ENCODE measurements at places on chromosomes 1 and 21.

DNA sequence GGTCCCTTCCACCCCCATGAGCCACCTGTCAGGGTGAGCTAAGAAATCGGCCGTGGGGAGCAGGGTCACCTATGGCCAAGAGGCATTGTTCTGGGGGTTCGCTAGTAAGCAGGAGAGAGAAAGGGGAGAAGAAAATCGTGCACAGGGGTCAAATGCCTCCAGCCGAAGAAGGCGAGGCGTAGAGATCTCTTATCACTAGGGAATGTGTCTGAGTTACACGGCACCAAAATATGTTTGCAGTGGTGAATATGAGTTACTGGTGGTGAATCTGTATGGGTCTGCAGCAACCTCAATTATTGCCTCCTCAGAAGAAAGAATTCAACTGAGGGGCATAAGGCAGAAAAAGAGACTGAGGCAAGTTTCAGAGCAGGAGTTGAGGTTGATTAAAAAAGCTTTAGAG lies 54.2 kb upstream of the RABGAP1L start:
- no peak for DNase-seq

DNA sequence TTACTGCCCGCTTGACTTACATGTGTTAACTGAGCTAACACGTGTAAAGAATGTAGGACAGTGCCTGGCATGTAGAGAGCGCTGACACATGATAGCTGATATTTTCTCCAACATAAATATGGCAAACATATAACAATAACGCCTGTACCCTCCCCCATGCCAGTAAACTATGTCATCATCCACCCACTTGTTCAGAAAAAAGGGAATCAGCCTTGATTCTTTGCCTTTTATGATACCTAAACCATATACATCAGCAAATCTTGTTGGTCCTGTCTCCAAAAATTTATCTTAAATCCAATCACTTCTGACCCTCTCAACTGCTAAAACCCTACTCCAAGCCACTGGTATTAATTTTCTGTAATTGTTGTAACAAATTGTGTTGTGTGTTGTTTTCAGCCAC lies 1.1 kb upstream of the ZNF692 start:
- DNase-seq: no peak

DNA sequence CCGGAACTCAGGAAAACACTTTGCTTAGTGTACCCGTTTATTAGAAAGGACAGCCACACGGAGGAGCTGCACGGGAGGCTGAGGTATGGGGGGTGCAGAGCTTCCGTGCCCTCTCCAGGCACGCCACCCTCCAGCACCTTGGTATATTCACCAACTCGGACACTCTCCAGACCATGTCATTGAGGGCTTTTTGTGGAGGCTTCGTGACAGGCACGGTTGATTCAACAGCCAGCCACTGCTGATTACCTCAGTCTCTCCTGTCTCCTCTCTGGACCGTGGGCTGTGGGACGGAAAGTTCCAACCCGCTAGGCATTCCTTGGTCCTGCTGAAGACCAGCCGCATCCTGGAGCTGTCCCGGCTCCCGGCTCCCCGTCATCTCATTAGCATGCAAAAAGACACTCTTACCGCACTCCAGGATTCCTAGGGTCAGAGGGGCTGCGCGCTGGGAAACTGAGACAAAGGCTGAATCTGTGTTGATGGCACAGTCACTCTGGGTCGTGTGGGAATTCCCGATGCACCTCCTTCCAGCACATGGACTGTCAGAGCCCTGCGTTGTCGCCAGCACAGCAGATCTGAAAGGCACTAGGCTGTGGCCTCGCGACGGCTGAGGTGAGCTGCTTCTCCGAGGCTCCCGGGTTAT lies 65.6 kb downstream of the PRKCZ start:
- no peak for DNase-seq

- DNase-seq: no peak
Measured at GRCh38 chr1:231590453-231591198, 36.0 kb upstream of the DISC1 start.

DNA sequence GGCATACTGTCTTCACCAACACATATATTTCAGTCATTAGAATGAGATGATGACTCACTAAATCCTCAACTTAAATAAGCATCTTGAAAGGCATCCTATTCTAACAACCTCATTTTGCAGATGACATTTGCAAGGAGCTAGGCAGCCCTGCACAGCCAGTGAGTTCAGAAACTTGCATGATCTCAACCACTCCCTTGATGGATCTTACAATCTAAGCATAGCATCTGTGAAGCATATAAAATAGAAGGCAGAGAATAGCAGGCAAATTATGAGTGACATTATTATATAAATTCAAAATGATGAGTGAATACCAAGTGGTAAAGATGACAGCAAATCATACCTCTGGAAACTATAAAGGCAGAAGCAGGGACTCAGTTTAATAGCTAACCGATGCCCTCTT lies 31.6 kb downstream of the KRTAP20-3 start:
- DNase-seq: no peak

DNA sequence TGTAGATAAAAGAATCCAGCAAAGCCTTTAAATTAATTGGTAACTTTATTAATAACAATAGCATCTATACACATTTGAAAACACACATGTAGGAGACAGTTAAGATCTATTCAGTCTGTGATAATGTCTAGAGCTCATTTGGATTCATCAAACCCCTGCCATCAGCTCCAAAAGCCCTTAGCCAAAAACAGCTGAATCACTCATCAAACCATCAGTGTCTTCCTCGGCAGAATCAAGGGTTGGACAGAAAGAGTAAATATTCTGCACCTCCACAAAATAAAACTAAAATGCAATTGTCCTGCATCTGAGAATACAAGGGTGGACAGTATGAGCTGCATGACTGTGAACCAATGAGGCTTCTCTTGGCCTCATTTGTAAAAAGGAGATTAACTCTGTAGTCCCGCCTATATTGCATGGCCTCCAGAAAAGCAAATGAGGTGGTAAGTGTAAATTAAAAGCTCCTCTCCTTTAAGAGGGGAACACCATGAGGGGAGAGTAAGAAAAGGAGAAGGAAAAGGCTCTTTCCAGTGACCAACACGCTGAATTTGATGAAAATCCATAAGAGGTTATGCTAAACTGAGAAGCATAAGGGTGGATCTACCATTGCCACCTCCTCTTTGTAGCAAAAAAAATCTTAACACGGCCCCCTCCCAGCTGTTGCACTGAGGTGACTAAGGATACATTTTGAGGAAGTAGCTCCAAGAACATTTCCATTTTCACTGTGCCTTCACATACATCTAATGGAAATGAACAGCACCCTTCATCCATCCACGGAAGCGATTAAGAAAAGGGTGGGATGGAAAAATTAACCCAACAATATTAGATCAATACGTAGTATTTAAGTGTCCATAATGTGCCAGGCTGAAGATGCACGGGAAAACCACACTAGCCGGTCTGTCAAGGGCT lies 14.7 kb upstream of the BOLA1 start:
- DNase-seq: no peak

DNA sequence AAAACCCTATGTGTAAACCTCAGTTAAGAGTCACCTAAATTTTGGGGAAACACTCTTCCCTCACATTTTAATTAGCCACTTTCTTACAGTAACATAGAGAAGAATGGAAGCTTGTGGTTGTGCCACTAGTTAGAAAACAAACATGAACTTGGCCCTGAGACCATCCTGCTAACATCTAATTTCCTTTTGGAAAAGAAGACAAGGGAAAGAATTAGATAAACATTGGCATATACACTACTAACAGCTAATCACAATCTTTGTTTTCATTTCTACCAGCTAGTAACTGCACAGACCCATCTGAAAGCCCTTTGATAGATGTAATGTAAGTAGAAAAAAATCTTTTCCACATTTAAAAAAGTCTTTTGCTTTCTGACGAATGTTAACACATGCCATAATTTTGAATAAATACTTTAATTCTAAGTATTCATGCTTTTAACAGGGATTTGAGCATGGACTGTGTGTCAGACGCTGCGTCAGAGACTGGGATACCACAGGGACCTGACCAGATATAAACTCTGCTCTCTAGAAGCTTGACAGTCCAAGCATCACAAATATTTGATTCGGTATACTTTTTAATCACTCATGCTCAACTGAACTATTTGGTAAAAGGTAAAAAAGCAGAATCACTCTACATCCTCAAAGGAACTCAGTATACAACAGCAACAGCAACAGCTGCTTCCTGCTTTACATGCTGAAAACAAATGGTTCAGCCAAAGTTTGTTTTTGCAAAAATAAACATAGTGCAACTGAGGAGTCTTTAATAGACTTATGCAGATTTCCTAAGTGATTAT lies 30.2 kb downstream of the DPH5 start:
- no peak for DNase-seq

DNA sequence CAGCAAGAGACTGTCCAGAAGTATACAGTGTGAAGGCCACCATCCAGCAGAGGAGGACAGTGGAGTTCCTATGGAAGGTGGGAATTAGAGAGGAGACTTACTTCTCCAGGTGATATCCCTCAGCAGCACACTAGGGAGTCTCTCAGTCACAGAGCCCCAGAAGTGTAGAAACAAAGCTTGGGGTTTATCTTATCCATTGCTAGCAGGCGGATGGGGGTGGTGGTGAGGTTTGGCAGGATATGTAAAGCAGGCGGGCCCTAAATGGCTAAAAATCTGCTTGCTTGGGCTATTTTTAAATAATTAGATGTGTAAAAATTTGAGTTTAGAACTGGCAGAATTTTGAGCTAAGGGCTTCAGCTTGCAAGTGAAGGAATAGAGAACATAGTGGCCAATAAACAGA lies 50.1 kb upstream of the RGS18 start:
- no peak for DNase-seq

GRCh38 chr1:214471458-214471857 lies 79.9 kb downstream of the PTPN14 start:
- no peak for DNase-seq

DNA sequence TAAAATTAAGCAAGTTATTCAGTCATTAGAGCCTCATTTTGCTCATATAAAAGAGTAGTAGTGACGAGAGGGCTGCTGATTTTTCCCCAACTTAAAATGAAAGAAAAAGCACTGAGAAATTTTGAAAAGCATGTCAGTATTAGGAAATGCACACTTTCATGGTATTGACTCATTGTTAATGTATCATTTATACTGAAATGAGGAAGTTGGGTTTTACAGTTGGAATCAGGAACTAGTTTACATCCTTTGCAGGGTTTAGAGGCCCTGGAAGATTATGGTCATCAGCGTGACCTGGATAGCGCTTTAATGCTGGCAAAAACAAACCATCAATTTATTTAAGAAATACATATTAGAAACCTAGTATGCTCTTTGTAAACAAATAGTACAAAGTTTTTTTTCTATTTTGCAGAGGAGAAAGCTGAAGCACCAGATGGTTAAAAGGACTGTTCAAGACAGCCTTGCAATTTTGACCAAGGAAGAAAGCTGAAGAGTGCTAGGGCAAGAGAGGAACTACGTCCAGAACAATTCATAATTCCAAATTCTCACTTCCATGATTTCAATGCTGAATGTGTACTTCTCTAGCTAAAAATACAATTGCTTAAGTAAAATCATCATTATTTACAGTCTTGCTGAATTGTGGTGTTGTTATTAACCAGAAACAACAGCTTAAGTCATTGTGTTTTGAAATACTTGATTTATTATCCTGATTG lies 94.8 kb upstream of the SGIP1 start:
- DNase-seq: no peak

DNA sequence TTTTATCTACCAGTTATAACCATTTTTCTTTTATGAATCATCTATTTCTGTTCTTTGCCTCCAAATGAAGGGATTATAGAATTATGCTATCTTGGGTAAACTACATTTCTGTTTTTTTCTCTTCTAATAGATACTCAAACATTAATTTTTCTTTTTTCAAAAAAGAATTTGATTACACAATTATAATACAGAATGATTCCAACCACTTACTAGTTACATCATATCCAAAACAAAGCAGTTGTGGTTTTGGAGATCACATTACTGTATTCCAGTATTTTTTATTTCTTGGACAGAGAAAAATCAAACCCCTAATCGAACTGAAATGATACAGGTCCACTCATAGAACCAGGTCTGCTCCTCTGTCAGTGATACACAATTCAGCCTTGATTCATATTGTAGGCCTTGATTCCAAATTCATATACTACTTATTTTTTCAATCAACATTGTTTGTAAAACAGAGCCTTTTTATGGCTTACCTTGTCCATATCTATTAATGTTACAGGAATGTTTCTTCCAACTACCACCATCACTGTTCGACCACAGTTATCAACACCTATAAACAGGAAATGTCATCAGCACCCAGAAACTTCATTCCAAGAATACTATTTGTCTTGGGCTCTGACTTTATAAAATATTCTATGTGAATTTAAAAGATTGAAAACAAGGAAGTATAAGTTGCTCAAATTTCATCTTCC lies 43.2 kb downstream of the GDAP2 start:
- no peak for DNase-seq

DNA sequence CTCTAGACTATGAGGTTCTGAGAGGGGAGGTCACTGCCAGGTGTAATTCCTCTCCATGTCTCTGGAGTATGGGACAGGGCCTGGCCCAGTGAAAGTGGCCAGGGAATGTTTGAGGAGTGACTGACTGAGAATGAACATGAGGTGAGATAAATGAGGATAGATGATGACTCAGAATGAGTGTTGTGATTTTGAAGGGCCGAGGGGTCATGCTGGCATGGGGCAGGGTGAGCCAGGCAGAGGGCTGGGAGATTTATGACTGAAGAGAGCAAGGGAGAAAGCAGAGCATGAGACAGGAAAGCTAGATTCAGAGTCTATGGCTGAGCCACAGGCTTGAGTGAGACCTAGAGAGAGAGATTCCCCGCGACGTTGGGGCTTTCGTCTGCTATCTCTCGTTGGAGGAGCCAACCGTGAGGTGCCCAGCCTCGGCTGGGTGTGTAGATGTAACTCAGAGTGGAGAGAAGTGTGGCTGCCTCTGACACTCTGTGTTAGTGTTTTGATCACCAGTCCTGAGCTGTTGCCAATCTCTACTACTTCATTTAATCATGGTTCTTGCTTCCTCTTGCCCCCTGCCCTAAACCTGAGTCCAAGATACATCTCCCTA lies 50.1 kb downstream of the FOXD2 start:
- no peak for DNase-seq

All from stimulated activated CD4-positive, alpha-beta T cell treated with anti-CD3 and anti-CD28 coated beads, Interleukin-4, amount 100 ng/mL, for 48 hours (primary cell).